Germinal center (tissue), 1 donor: ENCODE measurements at places on chromosomes 6 and 20.

GRCh38 chr6:13531956-13532355 is 42.4 kb upstream of the SIRT5 start:
- no peak for DNase-seq

GRCh38 chr6:165186041-165186440 is 123.4 kb downstream of the C6orf118 start:
- no peak for DNase-seq

DNA sequence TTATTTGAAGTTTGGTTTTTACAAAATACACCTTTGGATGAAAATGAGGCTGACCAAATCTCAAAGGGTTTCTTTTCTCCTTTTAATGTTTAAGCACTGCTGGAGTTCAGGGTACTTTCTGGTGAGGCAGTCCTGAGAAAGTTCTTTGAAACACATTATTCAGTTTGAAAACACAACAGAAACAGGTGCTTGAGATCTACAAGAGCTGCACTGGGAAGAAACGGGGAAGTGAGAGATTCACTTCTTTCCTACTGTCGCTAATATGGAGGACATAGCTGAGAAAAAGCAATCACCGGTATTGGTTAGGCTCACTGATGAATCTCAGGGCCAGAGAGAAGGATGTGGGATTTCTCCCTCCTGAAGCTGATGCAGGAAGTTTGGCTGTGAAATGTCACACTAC is 22.9 kb upstream of the TMEM170B start:
- DNase-seq: no peak

GRCh38 chr6:90293319-90293953 is 3.2 kb downstream of the BACH2 start:
- DNase-seq: no peak
